ENCODE measurements at places on chromosomes 13 and 19.

DNA sequence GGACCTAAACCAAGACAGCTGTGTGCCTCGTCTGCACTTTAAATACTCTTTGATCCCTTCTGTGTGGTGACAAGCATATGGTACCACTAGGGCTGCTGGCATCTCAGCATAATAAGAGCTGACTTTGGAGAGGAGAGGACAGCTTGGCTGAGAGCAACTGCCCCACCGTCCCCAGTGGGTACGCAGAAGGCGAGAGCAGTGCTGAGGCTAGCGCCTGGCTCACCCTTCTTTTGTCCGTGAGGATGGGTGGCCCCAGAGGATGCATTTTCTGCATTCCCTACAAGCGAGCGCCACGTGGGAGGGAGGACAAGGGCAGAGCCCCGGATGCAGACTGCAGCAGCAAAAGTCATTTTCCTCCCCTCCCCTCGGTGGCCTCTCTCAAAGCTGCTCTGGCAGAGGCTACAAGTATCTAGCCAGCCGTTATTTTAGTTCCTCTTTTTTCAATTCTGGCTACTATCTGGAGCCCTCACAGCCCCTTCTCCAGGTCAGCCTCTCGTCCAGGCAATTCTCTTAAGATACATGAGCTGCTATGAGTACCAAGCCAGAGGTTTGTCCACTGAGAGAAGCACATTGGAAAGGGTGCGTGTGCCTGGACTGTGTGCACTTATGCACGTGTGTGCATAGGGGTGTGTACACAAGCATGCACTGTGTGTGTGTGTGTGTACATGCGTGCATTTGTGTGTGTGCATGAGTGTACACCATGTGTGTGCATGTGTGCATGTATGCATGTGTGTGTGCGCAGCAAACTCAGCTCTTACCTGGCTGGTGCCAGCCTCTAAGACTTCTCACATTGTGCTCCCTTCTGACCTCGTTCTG, 51.3 kb downstream of the RAB20 start:
- H3K4me3 ChIP-seq, result no peak overlapping the region
- no peak for DNase-seq
- no peaks in the 10 kb centered on the region for H3K36me3 ChIP-seq
- no peak overlapping the region for H3K27ac ChIP-seq
- no peaks in the 10 kb centered on the region for H3K4me1 ChIP-seq
- H3K27me3 ChIP-seq, result no peaks in the 10 kb centered on the region

- no peak overlapping the region for H3K27ac ChIP-seq
- no peaks in the 10 kb centered on the region for H3K4me1 ChIP-seq
- H3K4me3 ChIP-seq, result no peak overlapping the region
- H3K36me3 ChIP-seq, result peaks cover 12% of the 10 kb centered on the region
These were observed 17.1 kb downstream of the UCHL3 start for GRCh38 chr13:75566658-75567057.

GRCh38 chr19:31340042-31341025, 8.9 kb downstream of the TSHZ3 start:
- H3K4me3 ChIP-seq, result no peak overlapping the region
- H3K27me3 ChIP-seq, result no peaks in the 10 kb centered on the region
- H3K4me1 ChIP-seq, result no peaks in the 10 kb centered on the region
- H3K36me3 ChIP-seq, result no peaks in the 10 kb centered on the region

DNA sequence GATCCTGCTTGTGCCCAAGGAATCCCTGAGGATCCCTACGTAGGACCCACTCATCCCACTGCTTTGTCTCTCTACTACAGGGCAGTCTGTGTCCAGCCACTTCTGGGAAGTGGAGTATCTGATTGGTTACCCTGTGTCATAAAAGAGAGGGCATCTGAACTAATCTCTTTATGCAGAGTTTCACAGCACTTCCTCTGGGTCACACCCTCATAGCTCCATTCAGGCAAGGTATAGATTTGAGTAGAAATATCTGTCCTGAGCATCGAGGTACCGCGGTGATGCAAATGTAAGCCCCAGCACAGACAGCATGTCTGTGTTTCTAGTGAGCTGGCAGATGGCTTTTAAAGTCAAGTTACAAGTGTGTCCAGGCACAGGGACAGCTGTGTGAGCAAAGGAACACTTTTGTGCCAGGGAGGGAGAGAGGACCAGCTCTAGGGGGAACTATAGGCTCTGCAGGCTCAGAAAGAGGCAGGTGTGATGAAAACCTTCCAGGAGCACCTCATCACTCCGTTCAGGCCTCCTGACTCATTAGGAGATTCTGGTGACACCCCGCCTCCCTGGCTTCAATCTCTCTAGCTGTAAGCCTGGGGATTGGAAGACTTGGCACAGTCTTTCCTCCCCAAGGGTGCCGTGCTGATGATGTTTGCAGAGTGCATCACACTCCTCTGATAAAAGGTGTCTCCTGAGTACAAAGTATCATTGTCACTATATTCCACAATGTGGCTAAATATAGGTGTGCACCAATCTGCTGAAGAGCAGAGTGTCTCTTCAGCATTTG, 84.3 kb upstream of the UBL3 start:
- H3K4me3 ChIP-seq, result no peak overlapping the region
- no peak overlapping the region for H3K27ac ChIP-seq
- no peaks in the 10 kb centered on the region for H3K27me3 ChIP-seq

- no peaks in the 10 kb centered on the region for H3K27me3 ChIP-seq
- no peaks in the 10 kb centered on the region for H3K4me1 ChIP-seq
- DNase-seq, result peak; percentile 81
- no peak overlapping the region for H3K4me3 ChIP-seq
- no peak overlapping the region for H3K27ac ChIP-seq
These were observed 10.4 kb downstream of the SBK2 start for GRCh38 chr19:55526216-55527196.

- H3K4me1 ChIP-seq, result no peaks in the 10 kb centered on the region
- no peaks in the 10 kb centered on the region for H3K27me3 ChIP-seq
- no peak overlapping the region for H3K4me3 ChIP-seq
- H3K36me3 ChIP-seq, result no peaks in the 10 kb centered on the region
These were observed 771.3 kb upstream of the ARGLU1 start for GRCh38 chr13:107339209-107339608.

- no peaks in the 10 kb centered on the region for H3K27me3 ChIP-seq
- H3K27ac ChIP-seq, result no peak overlapping the region
- no peaks in the 10 kb centered on the region for H3K4me1 ChIP-seq
- DNase-seq, result peak; percentile 45
- peaks cover 90% of the 10 kb centered on the region for H3K36me3 ChIP-seq
- no peak overlapping the region for H3K4me3 ChIP-seq
These were observed 62.3 kb downstream of the KCNC3 start for GRCh38 chr19:50266896-50267295.

DNA sequence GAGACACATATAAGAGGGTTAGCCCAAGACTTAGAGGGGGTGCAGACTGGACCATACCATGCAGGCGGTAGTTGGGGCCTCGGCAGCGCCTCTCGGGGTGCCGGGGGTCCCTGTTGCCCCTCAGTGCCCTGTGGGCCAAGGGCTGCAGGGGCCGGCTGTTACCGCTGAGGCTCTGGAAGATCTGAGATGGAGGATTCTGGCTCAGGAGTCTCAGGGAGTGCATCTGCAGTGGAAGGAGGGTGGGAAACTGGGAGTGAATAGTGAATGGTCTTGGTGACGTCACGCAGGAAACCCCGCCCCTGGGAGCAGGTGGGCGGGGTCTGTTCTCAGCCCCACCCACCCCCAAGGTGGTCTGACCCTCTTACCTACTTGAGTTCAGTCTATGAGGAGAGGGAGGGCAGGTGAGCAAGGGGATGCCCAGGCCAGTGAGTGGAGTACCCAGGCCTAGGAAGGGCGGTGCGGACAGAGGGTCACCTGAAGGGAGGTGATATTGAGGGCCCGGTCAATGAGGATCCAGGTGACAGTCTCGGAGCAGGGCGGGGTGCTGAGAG, 1.7 kb upstream of the DBP start:
- H3K27ac ChIP-seq, result peak overlapping the region; percentile 80
- peaks cover 58% of the 10 kb centered on the region for H3K27me3 ChIP-seq
- H3K36me3 ChIP-seq, result peaks cover 51% of the 10 kb centered on the region
- H3K4me1 ChIP-seq, result peaks cover 35% of the 10 kb centered on the region
- H3K4me3 ChIP-seq, result peak overlapping the region; percentile 70
- DNase-seq, result no peak

DNA sequence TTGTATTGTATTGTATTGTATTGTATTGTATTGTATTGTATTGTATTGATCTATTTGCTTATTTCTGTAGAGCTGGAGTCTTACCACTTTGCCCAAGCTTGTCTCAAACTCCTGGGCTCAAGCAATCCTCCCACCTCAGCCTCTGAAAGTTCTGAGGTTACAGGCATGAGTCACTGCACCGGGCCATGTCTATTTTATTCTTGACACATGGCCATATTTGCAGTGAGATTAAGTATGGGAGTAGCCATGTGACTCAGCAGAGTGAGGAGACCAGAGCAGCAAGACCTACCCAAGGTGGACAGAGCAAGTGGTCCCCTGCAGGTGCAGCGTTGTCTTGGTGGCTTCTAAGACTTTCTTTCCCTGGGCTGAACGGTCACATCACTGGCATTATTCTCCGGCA, 49.1 kb upstream of the UBAC2 start:
- no peaks in the 10 kb centered on the region for H3K36me3 ChIP-seq
- no peak overlapping the region for H3K27ac ChIP-seq
- DNase-seq, result no peak
- H3K4me3 ChIP-seq, result no peak overlapping the region
- H3K27me3 ChIP-seq, result no peaks in the 10 kb centered on the region

- H3K4me1 ChIP-seq, result peaks cover 11% of the 10 kb centered on the region
- H3K36me3 ChIP-seq, result peaks cover 30% of the 10 kb centered on the region
- peak; percentile 32 for DNase-seq
- H3K4me3 ChIP-seq, result peak overlapping the region; percentile 49
- no peaks in the 10 kb centered on the region for H3K27me3 ChIP-seq
- H3K27ac ChIP-seq, result peak overlapping the region; percentile 92
These were observed 42.5 kb downstream of the ARHGEF18 start for GRCh38 chr19:7391218-7391670.

- DNase-seq, result no peak
- H3K4me3 ChIP-seq, result peak within 1 kb of the TSS; percentile 84
- peak within 1 kb of the TSS; percentile 44 for H3K27ac ChIP-seq
- H3K4me1 ChIP-seq, result peaks cover 13% of the 10 kb centered on the region
- peaks cover 57% of the 10 kb centered on the region for H3K36me3 ChIP-seq
These were observed at the start of gene ASPDH for GRCh38 chr19:50513746-50514345. TSS of gene ASPDH (minus strand) at chr19:50513913. CDS start at chr19:50513823, 90 bp downstream.

GRCh38 chr13:101711307-101712025, 259.0 kb downstream of the ITGBL1 start:
- no peaks in the 10 kb centered on the region for H3K4me1 ChIP-seq
- no peaks in the 10 kb centered on the region for H3K27me3 ChIP-seq
- H3K36me3 ChIP-seq, result no peaks in the 10 kb centered on the region
- DNase-seq, result no peak
- H3K27ac ChIP-seq, result no peak overlapping the region

- H3K4me1 ChIP-seq, result no peaks in the 10 kb centered on the region
- no peak for DNase-seq
- H3K4me3 ChIP-seq, result no peak overlapping the region
- no peaks in the 10 kb centered on the region for H3K36me3 ChIP-seq
- no peak overlapping the region for H3K27ac ChIP-seq
These were observed 66.7 kb upstream of the ZNF536 start for GRCh38 chr19:30305346-30306060.

DNA sequence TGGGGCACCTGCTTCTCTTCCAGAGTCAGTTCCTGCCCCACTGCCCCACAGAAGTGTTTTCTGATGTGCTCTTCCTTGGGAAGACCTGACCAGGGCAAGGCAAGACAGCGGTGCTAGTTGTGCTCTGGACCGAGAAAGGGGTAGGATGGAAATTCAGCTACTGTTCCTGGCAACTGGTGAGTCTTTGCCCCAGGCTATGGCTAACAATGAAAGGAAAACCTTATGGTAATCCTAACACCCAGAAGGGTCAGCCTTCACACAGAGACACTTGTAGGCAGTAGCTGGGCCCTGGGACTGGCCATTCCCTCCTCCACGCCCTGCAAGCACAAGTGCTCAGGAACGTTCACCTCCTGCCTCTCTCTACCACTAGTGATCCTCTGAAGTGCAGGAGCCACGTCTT, 9.6 kb upstream of the CYSLTR2 start:
- no peaks in the 10 kb centered on the region for H3K36me3 ChIP-seq
- no peak overlapping the region for H3K4me3 ChIP-seq

DNA sequence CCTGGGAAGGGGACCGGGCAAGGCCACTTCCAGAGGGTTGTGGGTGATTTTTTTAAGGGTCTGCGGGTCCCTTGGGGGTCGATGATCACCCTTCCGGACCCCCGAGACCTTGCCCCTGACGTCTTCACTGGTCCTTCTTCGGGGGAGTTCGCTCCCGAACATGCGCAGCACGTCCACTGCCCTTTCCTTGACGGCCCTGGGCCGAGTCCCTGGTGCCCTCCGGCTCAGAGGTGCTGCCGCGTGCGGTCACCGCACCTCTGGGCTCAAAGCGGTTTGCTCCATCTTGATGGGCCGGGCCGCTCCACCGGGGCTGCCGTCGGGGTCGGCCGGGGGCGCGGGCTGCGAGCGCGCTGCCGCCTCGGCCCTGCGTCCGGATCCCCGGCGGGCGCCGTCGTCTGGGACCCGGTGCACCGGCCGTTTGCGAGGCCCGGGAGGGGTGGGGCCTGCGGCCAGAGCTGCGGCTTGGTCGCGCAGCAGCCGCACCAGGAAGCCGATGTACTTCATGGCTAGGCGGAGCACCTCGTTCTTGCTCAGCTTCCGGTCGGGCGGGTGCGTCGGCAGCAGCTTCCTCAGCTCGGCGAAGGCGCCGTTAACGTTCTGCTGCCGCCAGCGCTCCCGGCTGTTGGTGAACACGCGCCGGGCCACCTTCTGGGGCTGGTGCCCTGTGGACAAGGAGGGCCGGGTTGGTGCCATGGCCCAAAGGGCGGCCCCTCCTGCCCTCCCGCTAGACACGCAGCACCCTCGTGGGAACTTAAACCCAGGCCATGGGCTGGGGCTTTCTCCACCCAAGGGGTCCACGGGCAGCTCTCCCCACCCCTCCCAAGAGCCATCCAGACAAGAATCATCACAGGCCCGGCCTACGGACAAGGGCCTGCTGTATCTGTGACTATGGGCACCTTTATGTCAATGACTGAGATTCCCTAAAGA, 3.3 kb downstream of the LYL1 start:
- no peaks in the 10 kb centered on the region for H3K27me3 ChIP-seq
- H3K4me1 ChIP-seq, result no peaks in the 10 kb centered on the region
- DNase-seq, result peak; percentile 29

Measured in Calu3 (cell line).